ENCODE measurements at places on chromosomes 1 and 21.

GRCh38 chr1:160674415-160674814 lies 27.6 kb upstream of the SLAMF1 start:
- DNase-seq, result no peak

GRCh38 chr1:158022554-158023312 lies 29.3 kb downstream of the KIRREL1 start:
- DNase-seq, result no peak

- DNase-seq, result no peak
These were observed 516.6 kb upstream of the RGS18 start for GRCh38 chr1:191641420-191642260.

- no peak for DNase-seq
These were observed 21.9 kb downstream of the ERG start for GRCh38 chr21:38476385-38476784.

GRCh38 chr1:235583511-235584001 lies 66.0 kb downstream of the GNG4 start:
- DNase-seq, result no peak

GRCh38 chr1:6489799-6490180 lies 1.7 kb downstream of the PLEKHG5 start:
- DNase-seq, result peak; percentile 27

GRCh38 chr1:27922272-27922671 lies 12.5 kb upstream of the SMPDL3B start:
- no peak for DNase-seq

DNA sequence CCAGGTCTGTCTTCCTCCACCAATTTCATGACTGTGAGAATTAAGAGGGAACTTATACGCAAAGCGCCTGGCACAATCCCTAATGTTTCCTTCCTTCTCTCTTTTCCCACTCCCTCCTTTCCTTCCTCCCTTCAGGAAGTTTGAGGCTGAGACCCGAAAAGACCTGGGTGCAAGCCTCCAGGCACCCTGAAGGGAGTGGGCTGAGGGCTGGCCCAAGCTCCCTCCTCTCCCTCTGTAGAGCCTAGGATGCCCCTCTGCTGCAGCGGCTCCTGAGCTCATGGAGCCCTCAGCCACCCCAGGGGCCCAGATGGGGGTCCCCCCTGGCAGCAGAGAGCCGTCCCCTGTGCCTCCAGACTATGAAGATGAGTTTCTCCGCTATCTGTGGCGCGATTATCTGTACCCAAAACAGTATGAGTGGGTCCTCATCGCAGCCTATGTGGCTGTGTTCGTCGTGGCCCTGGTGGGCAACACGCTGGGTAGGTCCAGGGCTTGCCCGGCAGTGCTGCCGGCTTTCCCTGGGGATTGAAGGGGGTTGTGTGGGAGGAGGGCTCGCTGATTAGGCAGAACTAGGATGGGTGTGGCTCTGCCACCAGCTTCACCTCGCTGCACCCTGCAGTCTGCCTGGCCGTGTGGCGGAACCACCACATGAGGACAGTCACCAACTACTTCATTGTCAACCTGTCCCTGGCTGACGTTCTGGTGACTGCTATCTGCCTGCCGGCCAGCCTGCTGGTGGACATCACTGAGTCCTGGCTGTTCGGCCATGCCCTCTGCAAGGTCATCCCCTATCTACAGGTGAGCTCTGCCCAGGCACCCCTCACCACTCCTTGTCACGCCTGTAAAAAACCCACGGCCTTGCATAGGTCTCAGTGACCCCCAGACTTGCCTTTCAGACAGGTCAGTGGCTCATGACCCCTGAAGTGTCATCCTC lies 1.7 kb downstream of the HCRTR1 start:
- DNase-seq, result no peak

GRCh38 chr1:116854716-116855115 lies 55.0 kb upstream of the PTGFRN start:
- no peak for DNase-seq

DNA sequence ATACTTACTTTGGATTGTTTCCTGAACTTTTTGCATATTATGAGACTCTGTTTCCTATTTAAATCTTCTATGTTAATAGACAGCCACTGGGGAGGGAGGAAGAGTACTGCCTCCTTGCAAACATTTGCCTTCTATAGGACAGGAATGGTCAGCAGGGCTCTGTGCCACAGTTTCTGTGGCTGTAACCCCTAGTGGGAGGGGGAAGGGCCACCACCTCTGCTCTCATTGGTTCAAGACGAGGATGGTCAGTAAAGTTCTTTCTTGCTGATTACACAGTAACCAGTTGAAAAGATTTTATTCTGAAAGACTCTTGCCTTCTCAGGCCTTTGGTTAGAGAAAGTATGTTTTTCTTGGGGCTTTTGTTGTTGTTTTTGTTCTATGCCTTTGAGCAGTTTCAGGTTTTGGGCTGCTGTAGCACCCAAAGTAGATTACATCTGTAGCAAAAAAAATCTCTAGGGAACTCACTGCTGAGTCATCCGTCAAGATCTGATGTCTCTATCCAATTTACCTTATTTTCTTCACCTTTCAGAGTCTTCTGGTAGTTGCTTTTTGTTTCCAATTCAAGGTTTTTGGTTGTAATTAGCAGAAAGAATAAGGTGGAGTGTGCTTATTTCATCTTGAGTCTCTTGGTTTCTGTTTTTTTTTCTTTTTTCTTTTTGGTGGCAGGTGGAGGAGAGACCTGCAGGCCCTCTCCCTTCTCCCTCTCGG lies 23.1 kb downstream of the SLC35A3 start:
- no peak for DNase-seq

- no peak for DNase-seq
These were observed 6.4 kb downstream of the LAMC1 start for GRCh38 chr1:183029591-183030000.

- no peak for DNase-seq
These were observed 111.3 kb downstream of the RPS6KC1 start for GRCh38 chr1:213162338-213162737.

DNA sequence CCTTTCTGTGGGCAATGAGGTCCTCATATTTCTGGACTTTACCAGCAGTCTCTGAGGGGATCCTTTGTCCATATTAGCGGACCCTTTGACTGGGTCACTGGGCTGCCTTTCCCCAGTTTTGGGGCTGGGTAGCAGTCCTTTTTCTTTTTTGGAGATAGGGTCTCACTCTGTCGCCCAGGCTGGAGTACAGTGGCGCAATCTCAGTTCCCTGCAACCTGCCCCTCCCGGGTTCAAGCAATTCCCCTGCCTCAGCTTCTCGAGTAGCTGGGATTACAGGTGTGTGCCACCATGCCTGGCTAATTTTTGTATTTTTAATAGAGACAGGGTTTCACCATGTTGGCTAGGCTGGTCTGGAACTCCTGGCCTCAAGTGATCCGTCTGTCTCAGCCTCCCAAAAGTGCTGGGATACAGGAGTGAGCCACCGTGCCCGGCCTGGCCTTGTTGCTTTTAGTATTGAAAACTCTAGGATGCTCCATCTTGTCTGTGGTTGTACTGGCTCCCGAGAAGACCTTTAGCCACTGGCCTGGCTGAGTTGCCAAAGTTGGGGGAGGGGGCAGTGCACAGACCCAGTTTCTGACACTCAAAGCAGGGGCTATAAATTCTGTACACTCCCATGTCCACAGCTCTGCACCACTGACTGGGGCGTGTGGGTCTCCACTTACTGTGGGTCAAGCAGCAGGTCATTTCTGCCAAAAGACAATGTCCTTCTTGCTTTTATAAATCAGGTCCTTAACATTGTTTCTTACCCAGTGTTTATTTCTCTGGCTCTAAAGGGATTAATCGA lies 33.1 kb downstream of the MAN1C1 start:
- no peak for DNase-seq

GRCh38 chr1:151898519-151898991 lies 10.8 kb downstream of the THEM4 start:
- DNase-seq, result no peak

GRCh38 chr1:171110621-171111326 lies 20.1 kb downstream of the FMO3 start:
- peak; percentile 2 for DNase-seq

DNA sequence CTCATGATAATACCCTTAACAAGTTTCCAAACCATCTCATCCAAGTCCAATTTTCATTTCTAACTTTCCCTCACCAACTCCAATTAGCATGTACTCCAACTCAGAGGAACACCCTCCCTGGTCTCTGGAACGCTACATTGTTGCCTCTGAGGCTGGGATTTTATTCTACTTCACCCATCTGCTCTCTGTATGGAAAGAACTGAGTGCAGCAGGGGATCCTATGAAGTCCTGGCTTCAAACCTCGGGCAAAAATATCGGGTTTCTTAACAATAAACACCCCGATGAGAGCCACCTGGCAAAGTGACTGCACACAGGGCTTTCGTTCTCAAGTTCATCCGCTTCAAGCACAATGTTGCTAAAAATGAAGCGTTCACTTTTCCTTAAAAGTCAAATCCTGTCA lies 99.6 kb downstream of the CRB1 start:
- DNase-seq, result no peak

- DNase-seq, result no peak
These were observed 184.5 kb upstream of the KAZN start for GRCh38 chr1:14413819-14414490.
